ENCODE measurements at places on chromosomes 13 and 19. TPM values are rescaled to one million over a fixed set of nuclear protein-coding genes. Genes with fewer than 3 reads are reported as not detected.

Gene DKKL1
- total RNA-seq: not detected

Gene A1BG
- total RNA-seq: 17.7 TPM

GRCh38 chr13:60645676-60646075, 248.7 kb downstream of the TDRD3 start:
- no peak for DNase-seq
- no peak overlapping the region for H3K27ac ChIP-seq
- H3K4me3 ChIP-seq: no peak overlapping the region
- no peaks in the 10 kb centered on the region for H3K27me3 ChIP-seq
- peaks cover 21% of the 10 kb centered on the region for H3K4me1 ChIP-seq
- H3K36me3 ChIP-seq: no peaks in the 10 kb centered on the region

DNA sequence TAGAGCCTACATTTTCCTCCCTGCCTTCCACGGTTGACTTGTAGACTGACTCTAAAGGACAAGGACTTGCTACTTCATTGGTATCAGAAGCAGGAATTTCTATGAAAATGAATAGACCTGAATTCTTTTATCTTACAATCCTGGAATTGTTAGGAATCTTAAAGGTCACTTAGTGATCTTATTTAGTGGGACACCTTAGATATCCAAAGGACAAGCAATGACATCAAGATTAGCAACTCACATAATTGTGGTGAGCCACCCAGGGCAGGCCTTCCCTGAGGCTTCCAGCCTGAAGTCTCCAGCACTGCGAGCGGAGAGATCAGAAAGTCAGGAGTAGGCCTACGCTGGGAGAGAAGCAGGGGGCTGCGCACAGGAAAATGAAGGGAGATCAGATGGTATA, 37.8 kb downstream of the KLF5 start:
- no peaks in the 10 kb centered on the region for H3K27me3 ChIP-seq
- H3K4me1 ChIP-seq: no peaks in the 10 kb centered on the region
- H3K4me3 ChIP-seq: no peak overlapping the region
- DNase-seq: no peak

- H3K4me1 ChIP-seq: no peaks in the 10 kb centered on the region
- H3K27ac ChIP-seq: no peak overlapping the region
- no peaks in the 10 kb centered on the region for H3K36me3 ChIP-seq
- H3K27me3 ChIP-seq: no peaks in the 10 kb centered on the region
- H3K4me3 ChIP-seq: no peak overlapping the region
These were observed 53.9 kb upstream of the MTIF3 start for GRCh38 chr13:27504128-27504867.

Data from GM23338 (cell line).